ENCODE measurements at places on chromosomes 11 and 22. TPM values are rescaled to one million over a fixed set of nuclear protein-coding genes. Genes with fewer than 3 reads are reported as not detected.

Gene IL18
- total RNA-seq, result 68.3 TPM

DNA sequence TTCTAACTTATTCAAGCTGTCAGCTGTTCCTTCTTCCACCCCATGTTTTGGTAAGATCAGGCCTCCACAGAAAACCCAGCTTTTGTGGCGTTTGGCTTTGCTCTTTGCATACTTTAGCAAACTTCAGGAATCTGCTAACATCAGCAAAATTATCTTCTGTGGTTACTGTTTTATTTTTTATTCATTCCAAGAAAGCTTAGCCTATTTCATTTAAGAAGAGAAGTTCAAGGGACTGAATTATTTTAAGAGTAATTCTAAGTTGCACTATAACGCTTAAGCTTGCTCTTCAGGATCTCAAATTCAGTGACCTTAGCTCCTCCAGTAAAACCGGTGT, 1.1 kb downstream of the JHY start:
- DNase-seq, result no peak

- DNase-seq, result no peak
These were observed 23.6 kb downstream of the SLC35F2 start for GRCh38 chr11:107834995-107835394.

GRCh38 chr22:19819208-19819910, 35.3 kb downstream of the GNB1L start:
- DNase-seq, result no peak

Gene MFNG
- 0.86 TPM for total RNA-seq

- DNase-seq, result no peak
These were observed at the start of gene GRAMD4 for GRCh38 chr22:46619830-46620501. Gene GRAMD4, plus strand, starts transcription at chr22:46620386. Its CDS starts 6,414 bp downstream, at chr22:46626800.

GRCh38 chr11:108663154-108663877, 1.6 kb upstream of the DDX10 start:
- no peak for DNase-seq

GRCh38 chr11:35654711-35655110, 7.9 kb upstream of the TRIM44 start:
- no peak for DNase-seq

Gene TTC17
- 38.4 TPM for total RNA-seq

DNA sequence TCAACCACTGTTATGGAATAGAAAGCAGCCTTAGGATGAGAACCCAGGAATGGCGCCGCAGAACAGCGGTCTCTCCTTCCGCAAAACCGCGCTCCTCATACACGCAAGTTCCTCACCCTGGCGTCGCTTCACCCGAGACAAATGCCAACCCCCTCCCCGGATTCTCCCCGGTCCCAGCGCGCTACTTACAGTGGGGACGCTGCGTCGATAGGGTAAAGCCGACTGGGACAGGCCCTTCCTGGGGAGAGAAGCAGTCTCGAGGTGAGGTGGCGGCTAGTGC, 287 bp downstream of the RPS13 start:
- DNase-seq, result peak; percentile 6

GRCh38 chr11:103035791-103036434, 56.0 kb downstream of the DCUN1D5 start:
- DNase-seq, result peak; percentile 72

Gene TTC28
- total RNA-seq, result 5.5 TPM

Gene LINC01488
- total RNA-seq, result not detected

GRCh38 chr11:76738618-76739240, 44.4 kb upstream of the TSKU start:
- DNase-seq, result no peak

DNA sequence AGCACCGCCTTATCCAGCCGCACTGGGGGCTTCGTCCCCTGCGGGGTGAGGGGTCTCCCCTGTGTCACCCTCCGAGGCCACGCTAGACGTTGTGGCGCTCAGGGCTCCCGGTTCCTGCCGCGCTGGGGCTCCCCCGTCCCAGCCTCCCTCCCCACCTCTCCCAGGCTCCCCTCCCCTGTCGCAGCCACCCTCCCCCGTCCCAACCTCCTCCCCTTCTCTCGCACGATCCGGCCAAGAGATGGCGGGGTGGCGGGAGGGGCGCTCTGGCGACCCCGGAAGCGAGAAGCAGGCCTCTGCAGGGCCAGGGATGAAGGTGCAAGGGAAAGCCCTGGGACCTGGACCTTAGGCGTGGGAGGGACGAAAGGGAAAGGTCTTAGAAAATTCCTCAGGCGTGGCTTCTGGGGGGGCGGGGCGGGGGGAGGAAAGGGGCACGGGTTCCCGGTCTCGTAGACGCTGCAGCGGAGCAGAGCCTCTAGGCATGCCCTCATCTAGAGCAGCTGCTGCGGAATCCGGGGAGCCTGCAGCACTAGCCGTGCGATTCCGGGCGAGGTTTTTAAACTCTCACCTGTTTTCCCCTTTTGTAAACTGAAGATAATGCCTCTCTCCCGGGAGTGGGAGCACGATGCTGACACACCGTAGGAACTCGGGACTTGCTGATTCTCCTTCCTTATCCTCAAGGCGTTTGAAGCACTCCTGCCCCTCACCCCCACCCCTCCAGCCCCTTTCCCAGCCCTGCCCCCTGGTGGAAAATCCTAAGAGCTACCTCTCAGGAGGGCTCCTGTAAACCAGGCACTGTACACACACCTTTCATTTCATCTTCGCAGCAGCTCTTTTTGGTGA, 14.4 kb downstream of the KCNJ5 start:
- DNase-seq, result peak; percentile 45

Gene PRG3
- not detected for total RNA-seq

DNA sequence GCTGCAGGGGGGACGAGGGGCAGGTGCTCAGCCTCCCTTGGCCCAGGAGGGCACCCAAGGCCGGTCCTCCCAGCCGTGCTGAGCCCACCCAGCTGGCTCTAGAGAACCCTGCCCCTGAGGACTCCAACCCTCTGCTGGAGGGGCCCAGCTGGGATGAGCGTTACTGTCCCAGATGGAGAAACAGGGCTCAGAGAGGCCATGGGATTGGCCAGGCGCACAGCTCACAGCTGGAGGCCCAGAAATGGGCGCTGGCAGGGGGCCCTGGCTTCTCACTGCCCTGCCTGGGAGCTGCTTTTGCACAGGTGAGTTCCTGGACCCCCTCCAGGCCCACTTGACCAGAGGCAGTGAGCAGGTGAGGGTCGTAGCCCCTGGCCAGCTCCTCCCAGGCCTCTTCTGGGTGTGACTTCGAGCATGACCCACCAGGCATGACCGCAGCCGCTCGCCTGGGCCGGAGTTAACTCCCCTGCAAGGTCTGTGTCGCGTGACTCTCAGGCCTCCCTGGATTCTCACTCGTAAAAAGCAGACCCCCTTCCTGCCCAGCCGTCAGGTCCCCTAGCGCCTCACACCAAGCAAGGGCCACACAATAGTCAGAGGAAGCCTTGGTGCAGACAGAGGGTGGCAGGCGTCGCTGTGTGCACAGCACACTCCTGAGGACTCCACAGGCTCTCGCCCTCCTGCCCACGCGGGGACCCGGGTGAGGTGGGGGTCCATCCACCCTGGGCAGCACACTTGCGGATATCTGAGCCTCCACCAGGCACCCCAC, 19.7 kb upstream of the IL17REL start:
- DNase-seq, result no peak

GRCh38 chr11:74403607-74404321, 5.5 kb upstream of the PGM2L1 start:
- no peak for DNase-seq
